Left renal pelvis (tissue), 4 donors: ENCODE measurements at places on chromosomes 3 and 15.

GRCh38 chr3:149087208-149087607, 875 bp upstream of the HLTF start:
- no peak for DNase-seq

GRCh38 chr3:143035466-143036211, 34.3 kb downstream of the U2SURP start:
- DNase-seq = no peak

GRCh38 chr15:53843166-53843565, 83.7 kb upstream of the WDR72 start:
- DNase-seq = no peak

DNA sequence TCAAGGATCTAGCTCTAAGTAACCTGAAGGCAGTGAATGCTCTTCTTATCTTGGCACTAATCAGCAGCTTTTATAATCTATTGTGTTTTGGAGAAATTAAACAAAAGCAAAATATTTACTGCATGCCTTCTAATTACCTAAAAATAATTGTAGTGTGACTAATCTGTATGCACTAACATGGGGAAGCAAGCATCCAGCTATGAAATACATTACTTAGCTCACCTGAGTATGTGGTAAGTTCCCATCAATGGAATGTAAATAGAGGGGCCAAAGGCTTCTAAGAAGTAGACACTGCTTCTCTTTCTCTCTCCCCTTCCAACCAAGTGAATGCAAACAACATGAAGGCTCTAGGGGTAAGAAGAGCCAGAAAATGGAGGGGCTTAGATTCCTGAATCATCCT, 165.6 kb downstream of the STAG1 start:
- DNase-seq = no peak

DNA sequence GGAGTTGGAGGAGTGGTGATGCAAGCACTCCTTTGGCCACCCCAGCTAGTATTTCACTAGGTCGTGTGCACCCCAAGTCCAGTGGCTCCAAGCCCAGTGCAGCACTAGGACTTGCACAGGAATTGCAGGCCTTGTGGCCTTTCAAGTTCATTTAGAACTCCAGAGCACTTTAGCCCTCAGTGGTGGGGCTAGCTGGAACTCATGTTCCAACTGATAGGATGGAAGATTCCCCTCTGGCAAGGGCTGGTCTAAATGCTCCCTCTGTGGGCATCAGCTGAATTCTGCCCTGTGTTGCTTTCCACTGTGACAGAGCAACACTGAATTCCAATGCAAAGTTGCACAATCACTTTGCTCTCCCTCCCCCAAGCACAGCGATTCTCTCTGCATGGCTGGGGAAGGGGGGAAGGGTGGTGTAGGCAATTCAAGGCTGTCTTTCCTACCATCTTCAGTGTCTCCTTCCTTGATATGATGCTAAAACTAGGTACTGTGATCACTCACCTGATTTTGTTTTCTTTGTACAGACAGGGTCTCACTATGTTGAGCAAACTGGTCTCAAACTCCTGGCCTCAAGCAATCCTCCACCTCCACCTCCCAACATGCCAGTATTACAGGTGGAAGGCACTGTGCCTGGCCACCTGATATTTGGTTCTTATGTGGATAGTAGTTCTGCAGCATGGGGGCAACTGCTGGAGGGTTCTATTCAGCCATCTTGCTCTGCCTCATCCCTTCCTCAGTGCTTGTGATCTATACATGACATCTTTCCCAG, 10.3 kb downstream of the USF3 start:
- no peak for DNase-seq

DNA sequence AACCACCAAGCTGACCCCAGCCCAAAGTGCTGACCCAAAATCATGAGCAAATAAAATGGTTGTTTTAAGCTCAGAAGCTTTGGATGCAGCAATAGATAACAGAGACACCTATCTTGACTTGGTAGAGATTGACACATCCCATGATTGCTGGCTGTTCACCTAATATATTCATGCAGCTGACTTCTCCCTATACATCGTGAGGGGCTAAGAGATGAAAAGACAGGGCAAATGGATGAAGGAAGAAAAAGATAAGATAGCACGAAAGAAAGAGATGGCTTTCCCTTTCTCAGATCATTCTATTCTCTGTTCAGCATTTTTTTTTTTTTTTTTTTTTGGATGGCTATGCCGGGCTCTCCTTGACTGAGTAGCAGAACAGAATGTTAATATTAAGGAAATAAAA, 141.5 kb upstream of the ADAMTS9 start:
- DNase-seq = no peak

- DNase-seq = peak; percentile 83
Observed at GRCh38 chr3:42581709-42582473, at the start of gene SEC22C. Gene SEC22C (minus strand): TSS chr3:42581967. CDS start chr3:42569046, 12,921 bp downstream.

GRCh38 chr3:54137311-54137710, 15.0 kb downstream of the CACNA2D3 start:
- DNase-seq = no peak

- DNase-seq = no peak
Observed at GRCh38 chr3:131349946-131350347, 31.6 kb upstream of the NUDT16 start.

DNA sequence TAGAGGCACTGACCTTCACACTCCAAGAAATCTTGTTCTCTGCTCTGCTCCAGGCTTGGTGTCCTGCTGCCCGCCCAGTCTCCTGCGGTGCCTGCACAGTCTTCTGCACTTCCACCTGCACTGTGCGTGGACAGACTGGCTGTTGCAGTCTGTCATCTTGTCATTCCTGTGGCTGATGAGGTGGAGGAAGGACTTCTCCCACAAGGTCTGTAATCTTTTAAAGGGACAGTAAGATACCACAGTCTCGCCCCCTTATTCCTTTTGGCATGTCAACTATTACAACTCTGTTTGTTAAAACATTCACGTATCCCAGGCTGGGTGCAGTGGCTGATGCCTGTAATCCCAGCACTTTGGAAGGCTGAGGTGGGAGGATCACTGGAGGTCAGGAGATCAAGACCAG, 54.1 kb upstream of the IGF2BP2 start:
- DNase-seq = no peak

- no peak for DNase-seq
Observed at GRCh38 chr3:134754768-134755559, 40.1 kb upstream of the EPHB1 start.

DNA sequence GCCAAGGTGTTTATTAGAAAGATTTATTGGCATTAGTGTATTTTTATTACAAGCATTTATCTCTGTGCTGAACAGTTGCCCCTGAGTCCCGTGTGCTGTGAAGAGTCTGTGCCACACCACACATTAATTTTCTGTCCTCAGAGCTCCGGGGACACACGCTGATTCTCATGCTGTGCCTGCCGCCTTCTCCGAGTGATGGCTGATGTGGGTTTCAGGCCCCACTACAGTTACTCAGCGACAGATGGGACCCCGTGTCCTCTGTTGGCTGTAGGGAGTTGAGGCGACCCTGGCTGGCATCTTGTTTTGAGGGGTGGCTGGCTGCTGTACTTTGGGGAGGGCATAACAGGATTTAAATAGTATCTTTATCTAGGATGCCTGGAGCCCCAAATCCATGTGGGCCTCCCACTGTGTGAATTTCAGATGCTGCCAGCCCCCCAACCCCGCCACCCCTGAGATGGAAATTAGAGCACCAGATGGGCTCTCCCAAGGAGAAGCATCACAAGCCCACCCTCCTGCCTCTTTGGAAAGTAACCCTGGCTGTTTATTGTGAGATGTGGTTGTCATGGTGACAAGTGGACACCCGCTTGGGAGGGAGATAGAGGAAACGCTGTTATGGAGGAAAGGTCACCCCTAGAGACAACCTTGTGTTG, 185.6 kb downstream of the APBA2 start:
- DNase-seq = no peak

DNA sequence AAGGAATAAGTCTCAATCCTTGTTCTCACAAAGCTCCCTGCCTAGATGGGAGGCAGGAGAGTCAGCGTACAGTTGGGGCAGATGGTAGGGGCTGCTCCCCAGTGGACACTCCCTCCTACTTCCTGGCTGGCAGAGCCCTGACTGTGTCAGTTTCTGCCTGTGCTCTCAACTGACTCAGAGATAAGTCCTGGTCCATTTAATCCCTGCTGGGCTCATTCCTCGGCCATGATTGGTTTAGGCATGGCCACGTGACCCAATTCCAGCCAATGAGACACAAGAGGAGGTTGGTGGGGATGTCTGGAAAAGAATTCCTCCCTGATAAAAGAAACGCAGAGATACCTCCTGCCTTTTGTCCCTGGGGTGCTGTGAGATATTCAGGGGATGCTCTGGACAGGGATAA, 118.1 kb upstream of the SLC6A11 start:
- no peak for DNase-seq

DNA sequence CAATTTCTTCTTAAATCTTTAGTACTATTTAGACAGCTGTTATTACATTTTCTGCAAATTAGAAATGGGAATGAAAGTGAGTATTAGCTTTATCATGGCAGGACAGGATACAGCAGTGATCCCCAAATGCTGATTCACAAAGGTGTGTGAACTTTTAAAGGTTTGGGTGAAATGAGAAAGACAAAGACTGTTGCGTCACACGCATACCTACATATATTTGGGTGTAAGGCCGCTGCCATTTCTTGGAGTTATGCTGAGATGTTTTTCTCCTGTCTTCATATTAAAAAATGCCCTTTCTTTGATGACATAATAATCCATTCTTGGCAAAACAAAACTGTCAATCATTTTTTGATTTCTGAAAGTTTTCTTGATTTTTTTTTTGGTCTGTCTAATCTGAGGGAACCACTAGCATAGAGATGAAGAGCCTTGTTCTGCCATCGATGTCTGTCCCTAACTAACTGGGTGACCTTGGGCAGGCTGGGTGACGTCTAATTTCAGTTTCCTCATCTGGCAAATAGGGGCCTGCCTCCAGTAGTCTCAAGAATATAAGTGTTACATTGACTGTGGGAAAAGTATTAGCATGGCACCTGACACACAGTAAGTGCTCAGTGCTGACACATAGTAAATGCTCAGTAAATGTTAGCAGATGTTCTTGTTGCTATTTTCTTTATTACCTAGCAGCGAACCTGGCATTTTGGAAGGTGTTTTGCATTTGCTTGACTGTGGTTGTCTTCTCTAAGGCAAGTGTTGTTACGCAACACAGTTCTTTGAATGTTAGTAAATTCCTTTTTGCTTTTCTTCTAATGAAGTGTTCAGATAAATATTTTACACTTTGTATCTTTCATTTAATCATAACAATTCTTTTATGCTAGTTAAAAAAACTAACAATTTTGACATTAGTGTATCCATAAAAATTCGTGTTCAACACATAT, 5.0 kb downstream of the MITF start:
- no peak for DNase-seq

DNA sequence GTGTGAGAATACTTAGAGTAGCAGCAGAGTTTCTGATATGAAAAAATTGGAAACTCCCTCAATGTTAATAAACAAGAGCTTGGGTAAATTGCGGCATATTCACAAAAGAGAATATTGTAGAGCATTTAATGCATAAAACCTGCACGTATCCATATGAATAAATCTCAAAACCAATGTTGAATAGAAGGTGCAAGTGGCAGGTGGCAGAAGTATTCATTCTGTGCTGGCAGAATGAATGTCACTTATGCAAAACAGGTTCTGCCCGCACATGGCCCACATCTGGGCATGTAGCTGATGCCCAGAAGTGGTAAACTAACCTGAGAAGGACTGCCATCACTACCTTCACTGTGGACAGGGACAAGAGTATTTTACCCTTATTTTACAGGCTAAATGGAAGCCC, 14.1 kb upstream of the PRSS50 start:
- no peak for DNase-seq

DNA sequence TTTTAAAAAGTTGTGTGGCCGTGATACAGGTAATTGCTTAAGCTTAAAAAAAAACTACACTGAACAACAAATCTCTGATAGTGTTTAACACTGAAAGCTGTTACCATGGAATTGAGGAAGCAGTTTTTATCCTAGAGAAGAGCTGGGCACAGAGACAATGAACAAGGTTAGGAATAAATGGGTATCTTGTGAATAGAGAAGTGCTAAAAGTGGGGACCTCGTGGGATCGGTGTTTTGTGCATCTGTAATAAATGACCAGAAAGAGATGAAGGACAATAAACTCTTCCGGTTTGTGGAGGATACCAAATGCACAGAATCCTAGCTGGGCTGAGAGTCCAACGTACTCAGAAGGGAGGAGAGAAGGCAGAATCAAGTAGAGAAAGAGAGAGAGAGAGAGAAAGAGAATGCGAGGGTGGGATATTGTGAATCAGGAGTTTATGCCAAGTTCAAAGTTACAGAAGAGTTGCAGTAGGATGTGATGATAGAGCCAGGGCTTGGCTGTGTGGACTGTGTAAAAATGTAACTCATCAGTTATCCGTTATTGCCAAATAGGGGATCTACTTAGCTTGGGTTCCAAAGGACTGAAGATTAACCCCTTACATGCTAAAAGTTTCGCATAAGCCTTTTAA, 148.9 kb downstream of the IL20RB start:
- no peak for DNase-seq

- peak; percentile 8 for DNase-seq
Observed at GRCh38 chr3:86774082-86774691, 216.8 kb downstream of the VGLL3 start.

DNA sequence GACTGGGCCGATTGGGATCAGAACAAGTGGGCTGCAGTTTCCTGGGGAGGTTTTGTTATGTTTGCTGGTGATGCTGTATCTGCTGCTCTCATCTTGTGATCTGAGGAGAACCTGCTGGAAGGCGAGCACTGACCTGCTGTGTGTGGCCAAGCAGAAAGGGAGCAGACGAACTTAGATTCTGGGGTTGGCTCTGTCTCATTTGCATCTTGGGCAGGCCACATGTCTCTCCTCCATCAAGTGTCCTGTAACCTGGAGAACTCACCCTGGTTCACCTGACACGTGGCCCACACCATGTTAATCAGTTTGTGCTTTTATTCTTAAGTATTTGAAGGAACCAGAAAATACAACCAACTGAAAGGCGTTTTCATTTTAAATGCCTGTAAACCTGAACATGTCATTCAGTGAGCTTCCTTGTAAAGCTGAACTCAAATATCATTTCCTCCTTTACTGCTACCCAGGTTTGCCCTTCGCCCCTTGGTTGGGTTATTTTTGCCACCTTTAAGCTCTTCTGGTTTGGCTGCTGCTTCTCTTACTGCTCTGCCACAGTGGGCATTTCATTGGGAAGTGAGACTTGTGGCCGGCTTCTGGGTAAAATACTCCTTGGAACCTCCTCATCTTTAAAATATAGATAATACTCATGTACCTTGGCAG, 33.5 kb upstream of the TRAK1 start:
- DNase-seq = no peak

- no peak for DNase-seq
Observed at GRCh38 chr3:123759871-123760270, 124.3 kb downstream of the MYLK start.

GRCh38 chr15:84657748-84658079, 285 bp downstream of the NMB start:
- no peak for DNase-seq

GRCh38 chr3:149021830-149022229, 30.5 kb downstream of the GYG1 start:
- no peak for DNase-seq

DNA sequence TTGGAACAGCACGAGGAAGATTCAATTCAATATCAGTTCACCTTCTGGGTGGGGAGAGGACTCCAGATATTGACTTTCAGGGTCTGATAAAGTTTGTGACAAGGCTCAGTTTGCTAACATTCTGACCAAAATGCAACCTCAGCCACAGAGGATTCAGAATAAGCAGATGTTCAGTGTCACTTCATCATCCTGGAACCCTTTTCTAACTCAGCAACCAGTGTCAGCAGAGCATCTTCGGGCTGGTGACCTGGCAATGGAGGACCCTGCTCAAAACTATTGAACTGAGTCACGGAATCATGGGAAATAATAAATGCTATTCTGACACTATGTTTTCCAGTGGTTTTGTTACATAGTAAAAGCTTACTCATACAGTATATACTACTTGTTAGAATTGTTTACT, 433.4 kb upstream of the CFAP20DC start:
- no peak for DNase-seq

GRCh38 chr3:46303240-46303639, 50.7 kb upstream of the CCR2 start:
- no peak for DNase-seq
